ENCODE measurements at places on chromosomes 1 and 21.

GRCh38 chr1:153231363-153231762 lies 14.0 kb downstream of the PRR9 start:
- no peak for DNase-seq

GRCh38 chr1:20697563-20697962 lies 20.2 kb downstream of the KIF17 start:
- DNase-seq = no peak

DNA sequence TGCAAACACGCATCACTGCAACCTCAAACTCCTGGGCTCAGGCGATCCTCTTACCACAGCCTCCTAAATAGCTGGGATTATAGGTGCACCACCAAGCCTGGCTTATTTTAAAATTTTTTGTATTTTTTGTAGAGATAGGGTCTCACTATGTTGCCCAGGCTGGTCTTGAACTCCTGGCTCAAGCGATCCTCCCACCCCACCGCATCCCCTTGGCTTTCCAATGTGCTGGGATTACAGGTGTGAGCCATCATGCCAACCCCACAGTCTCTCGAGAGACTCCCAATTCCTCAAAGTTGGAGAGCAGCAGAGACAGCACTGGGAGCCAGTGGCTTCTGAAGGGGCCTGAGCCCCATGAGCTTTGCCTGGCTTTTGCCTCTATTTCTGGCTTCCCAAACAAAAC lies 42.7 kb downstream of the PGBD5 start:
- no peak for DNase-seq

GRCh38 chr1:45116340-45116739 lies 90.1 kb downstream of the ZSWIM5 start:
- DNase-seq = no peak

- no peak for DNase-seq
Observed at GRCh38 chr1:33524586-33524985, 52.1 kb downstream of the ZSCAN20 start.

DNA sequence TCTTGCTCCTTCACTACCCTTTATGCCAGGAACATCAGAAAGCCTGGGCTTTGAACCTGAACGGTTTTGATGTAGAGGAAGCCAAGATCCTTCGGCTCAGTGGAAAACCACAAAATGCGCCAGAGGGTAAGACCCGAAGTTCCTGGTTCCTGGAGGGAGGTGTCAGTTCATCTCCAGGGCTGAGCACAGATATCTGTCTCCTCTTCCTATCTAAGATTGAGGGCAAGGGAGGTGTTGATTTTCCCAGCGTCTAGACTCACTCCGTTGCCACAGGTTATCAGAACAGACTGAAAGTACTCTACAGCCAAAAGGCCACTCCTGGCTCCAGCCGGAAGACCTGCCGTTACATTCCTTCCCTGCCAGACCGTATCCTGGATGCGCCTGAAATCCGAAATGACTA lies 915 bp downstream of the CDC20 start:
- DNase-seq = no peak

- no peak for DNase-seq
Observed at GRCh38 chr21:39056636-39057035, 126.6 kb downstream of the PSMG1 start.

DNA sequence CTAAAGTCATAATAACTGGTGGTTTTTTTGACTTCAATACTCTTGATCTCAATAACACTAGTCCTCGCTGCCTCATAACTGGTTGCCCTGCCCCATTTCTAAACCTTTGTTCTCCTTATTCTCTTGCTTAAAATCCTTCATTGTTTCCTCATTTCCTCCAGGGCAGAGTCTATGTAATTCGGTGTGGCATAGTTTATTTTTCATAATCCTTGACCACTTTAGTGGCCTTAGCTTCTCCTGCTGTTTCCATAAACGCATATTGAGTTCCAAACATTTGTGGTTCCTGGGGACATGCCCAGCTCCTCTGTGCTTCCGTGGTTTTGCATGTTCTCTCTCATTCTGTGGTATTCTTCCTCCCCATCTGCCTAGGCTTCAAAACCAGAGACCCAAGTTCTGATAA lies 19.0 kb upstream of the TLCD4 start:
- DNase-seq = no peak

GRCh38 chr1:66207484-66207883 lies 326.5 kb upstream of the SGIP1 start:
- DNase-seq = no peak

GRCh38 chr21:27326301-27326700 lies 359.4 kb upstream of the ADAMTS5 start:
- DNase-seq = no peak

DNA sequence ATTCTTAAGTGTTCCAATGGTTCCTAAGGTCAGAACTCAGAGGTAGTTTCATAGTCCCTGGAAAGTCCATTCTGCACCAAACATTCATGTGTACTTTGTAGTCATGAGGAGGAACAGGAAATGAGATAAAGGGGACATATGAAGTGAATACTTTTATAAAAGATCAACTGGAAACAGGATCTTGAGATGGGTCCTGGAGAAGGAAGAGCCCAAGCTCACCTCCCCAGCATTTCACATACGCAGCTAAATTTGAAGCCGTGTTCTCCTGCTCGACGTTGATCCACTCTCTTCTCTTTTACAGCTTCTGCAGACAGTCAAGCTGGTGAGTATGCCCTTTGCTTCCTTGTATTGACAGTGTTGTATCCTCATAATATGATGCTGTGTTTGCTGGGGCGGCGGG lies 429 bp downstream of the FCGR2A start:
- no peak for DNase-seq

DNA sequence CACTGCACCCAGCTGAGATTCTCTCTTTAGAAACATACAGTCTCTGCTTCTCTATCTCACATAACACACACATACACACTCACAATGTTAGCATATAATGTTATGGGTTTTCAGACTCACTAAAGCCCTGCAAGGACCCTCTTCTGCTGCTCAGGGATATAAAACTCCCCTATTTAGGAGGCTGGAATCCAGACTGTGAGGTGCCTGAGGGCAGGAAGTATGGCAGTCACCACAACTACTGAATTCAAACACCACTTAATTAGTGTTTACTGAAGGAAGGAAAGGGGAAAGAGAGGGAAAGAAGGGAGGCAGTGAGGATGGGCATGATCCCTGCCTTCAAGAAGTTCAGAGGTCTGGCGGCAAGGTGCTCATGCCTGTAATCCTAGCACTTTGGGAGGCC lies 7.8 kb upstream of the CDK18 start:
- no peak for DNase-seq

- DNase-seq = no peak
Observed at GRCh38 chr1:18012686-18013085, 94.9 kb upstream of the IGSF21 start.

DNA sequence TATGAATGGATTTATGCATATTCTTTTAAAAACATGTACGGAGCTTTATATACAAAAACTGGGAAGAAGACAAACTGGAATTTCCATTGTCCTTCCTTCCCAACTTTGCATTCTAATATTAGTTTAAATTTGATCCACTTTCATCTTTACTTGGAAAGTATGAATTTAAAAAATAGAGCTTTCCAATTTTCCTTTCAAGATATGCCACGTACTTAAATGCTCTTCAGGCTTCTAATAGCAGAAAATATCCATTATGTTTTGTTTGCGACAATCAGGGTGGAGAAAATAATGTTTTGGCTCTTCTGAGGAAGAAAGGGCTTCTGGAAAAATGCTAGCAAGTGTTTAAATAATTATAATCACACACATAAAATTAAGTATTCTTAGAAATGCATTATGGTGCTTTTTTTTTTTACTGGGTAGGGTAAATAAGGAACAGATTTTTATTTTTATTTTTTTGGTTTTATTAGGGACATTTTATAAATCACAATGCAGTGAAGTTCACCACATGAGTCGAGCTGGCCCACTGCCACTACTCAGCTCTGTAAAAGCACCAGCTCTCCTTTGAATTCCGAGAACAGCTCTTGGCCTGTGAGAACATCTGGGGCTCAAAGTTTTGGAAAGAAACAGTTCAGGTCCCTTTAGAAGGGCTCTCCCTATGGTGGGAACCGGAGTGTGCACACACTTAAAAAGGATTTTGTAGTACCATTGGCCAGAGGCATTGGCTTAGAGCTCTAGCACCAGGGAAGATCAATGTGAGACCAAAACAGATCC lies 287.4 kb upstream of the LYPLAL1 start:
- no peak for DNase-seq

GRCh38 chr1:206112600-206113301 lies 4.4 kb downstream of the AVPR1B start:
- no peak for DNase-seq

DNA sequence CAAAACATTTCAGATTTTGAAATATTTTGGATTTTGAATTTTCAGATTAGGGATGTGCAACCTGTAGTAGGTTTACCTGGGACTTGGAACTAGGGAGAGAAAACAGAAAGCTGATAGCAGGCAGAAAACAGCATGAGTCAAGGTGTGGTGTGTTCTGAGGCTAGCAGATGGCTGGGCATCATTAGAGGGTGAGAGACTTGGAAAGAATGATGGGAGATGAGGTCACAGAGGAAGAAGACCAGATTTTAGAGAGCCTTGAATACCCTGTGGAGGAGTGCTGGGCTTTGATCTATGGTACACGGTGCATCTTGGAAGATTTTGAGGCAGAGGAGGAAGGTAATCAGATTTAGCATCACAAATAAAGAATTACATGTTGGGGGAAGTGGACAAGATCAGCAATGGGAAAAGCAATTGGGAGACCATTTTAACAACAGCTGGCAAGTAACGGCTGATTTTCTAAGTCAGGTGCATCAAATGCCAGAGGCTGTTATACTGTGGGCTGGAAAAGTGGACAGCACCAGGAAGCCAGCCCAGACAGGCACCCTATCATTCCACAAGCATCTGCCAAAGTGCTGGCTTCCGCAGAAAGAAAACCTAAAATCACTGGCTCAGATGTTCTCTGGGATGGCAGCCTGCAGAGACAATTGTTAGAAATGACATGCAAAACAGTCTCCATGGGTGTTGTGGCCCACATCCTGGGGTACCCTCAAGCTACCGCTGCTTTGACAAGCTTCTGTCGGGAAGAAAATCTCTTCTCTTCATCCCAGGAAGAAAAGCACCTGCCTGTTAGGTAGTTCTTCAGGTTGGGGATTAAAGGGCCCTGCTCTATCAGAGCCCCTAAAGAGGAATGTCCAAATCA lies 30.9 kb upstream of the CAMK1G start:
- DNase-seq = no peak

GRCh38 chr1:57300186-57300585 lies 123.7 kb downstream of the DAB1 start:
- DNase-seq = no peak

DNA sequence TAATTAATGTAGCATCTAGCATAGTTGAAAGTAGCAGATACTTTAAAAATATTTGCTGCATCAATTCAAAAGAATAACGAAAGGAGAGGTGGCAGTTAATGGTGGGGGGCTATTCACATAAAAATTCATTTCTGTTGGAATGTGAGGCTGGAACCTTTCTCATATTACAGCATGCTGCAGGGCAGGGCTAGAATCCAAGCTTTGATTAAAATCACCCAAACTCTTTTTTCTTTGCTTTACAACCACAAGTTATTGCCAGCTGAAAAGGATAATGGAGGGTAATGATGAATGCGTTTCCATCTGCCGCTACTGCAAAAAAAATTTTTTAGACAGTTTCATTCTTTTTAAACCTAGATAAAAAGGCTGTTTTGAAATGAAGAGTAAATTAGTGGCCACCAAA lies 9.8 kb downstream of the DISP1 start:
- no peak for DNase-seq

- no peak for DNase-seq
Observed at GRCh38 chr1:33312413-33312749, 8.5 kb downstream of the A3GALT2 start.

- DNase-seq = no peak
Observed at GRCh38 chr1:18293291-18293690, 185.7 kb downstream of the IGSF21 start.

GRCh38 chr1:10958614-10959013 lies 53.8 kb upstream of the TARDBP start:
- no peak for DNase-seq

DNA sequence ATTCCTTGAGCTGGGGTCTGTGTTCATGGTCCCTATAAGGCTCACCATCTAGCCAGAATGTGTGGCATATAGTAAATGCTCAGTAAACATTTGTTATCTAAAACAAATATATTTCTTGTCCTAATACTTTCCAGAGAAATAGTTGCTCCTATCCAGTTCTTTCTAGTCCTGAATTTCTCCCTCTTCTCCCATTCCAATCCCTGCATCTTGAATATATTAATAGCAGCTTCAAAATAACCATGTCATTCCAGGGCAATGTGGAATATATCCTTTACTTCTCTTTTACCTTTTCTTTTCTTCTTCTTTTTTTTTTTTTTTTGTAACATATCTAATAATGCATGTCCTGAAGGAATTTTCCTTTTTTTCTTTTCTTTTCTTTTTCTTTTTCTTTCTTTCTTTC lies 10.4 kb downstream of the DNAJB4 start:
- DNase-seq = no peak

- DNase-seq = no peak
Observed at GRCh38 chr1:245276445-245276844, 121.7 kb downstream of the KIF26B start.

GRCh38 chr1:14222086-14222485 lies 376.4 kb upstream of the KAZN start:
- no peak for DNase-seq

DNA sequence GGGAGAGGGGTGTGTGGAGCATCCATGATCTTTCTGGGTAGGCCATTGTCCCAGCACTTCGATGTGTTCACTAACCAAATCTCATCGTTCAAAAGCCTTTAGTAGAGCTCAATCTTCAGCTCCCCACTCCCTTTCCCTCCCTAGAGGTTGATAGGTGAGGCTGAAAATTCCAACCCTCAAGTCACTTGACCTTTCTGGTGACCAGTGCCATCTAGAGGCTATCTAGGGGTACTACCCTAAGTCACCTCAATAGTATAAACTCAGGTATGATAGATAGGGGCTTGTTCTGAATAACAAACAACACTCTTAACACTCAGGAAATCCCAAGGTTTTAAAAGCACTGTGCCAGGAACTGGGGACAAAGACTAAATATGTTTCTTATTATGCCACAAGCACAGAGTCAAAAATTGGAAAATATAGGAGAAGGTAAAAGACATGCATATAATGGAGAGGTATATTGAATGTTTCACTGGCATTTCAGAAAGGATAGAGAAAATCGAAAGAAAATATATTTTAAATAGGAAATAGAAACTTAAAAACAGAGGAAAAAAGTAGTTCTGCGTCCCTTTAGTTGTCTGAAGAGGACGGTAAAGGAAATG lies 42.9 kb upstream of the CD53 start:
- DNase-seq = peak; percentile 11

DNA sequence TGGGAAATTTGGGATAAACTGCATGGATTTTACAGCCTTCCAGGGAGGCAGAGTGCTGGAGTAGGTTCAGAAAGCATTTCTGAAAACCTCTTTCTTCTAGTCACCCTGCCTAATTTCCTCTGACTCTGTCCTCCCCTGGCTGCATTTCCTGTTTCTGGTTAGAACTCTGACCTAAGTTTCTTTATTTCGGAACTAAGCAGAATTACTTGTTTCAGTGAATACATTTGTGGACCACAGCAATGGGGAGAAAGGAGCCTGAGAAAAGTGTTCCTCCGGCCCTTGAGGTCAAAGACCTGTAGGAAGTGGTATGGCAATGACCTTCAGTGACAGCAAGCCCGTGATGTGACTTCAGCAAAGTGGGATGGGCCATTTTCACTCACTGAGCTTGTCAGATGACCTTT lies 173.4 kb upstream of the RUNX1 start:
- DNase-seq = no peak
